ENCODE measurements at places on chromosomes 2 and 18.

GRCh38 chr18:70073432-70073831 is 125.8 kb upstream of the CD226 start:
- DNase-seq = no peak

GRCh38 chr2:186645999-186646398 is 47.9 kb upstream of the FAM171B start:
- no peak for DNase-seq

DNA sequence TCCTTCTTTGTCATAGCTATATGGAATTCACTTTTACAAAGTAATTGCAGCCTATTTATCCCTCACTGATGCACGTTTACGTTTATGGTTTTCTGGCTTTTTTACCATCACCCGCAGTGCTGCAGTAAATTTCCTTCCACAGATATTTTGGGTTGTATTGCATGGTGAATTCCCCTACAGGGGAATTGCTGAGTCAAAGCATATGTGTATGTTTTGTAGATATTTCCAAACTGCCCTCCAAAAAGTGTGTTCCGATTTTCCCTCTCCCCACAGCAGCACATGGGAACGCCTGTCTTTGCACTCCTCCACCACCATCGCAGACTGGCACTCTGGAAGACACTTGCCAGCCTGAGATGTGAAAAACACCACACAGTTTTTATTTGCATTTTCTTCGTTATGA is 80.6 kb upstream of the UXS1 start:
- DNase-seq = no peak

- no peak for DNase-seq
Observed at GRCh38 chr18:76670564-76671288, 151.6 kb upstream of the ZNF236 start.

DNA sequence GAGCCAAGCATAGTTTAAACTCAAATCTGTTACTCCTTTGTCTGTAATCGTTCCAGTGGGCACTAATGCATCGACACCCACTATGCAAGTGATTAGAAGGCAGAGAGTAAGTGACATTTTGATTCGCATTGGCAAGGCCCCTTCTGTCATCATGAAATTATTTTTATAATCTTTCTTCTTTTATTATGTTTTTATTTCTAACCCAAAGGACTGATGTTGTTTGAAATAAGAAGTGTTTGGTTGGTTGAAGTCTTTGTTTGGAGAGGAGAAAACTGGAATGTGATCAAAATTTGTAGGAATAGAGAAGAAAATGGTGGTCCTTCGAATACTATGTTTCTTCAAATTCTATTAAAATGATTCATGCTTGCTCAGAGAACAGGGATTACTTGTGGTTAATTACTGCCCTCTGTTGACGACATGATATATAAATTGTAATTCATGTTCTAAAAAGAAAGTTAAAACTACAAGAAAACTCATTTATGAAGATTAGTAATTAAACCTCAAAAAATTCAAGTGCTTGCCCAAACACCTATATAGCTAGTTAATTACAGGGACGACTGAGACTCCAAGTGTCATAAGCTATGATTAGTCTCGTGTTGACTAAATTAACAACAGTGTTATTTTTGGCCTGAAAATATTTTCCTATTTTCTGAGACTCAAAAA is 26.4 kb upstream of the TFPI start:
- DNase-seq = peak; percentile 42

GRCh38 chr2:132692816-132693215 is 22.8 kb upstream of the LYPD1 start:
- DNase-seq = no peak
